ENCODE measurements at places on chromosomes 5 and 9.

DNA sequence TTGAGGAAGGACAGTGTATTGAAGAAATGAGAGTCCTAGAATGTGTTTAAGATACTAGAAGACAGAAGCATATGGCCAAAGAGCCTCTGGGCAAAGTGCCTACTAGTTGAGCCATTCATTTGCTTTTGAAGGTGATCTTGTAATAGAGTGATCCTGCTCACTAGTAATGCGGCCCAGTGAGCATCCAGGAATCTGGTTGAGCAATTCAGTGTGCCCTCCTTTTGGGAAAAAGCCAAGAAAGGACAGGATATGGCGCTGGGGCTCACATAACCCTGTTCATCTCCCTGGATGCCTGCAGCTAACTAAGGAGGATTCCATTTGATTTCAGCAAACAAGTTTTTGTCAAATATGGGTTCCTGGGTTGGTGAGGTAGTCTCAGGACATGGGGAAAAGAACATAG is 16.3 kb downstream of the ADAM19 start:
- H3K27me3 ChIP-seq = no peaks in the 10 kb centered on the region
- no peak overlapping the region for H3K4me3 ChIP-seq
- DNase-seq = no peak
- H3K4me1 ChIP-seq = no peaks in the 10 kb centered on the region
- no peak overlapping the region for H3K27ac ChIP-seq
- H3K36me3 ChIP-seq = no peaks in the 10 kb centered on the region

GRCh38 chr9:108142504-108143201 is 653.1 kb upstream of the KLF4 start:
- H3K4me3 ChIP-seq = no peak overlapping the region
- DNase-seq = peak; percentile 67
- peak overlapping the region; percentile 77 for H3K27ac ChIP-seq
- peaks cover 9% of the 10 kb centered on the region for H3K4me1 ChIP-seq

- no peaks in the 10 kb centered on the region for H3K4me1 ChIP-seq
- H3K27ac ChIP-seq = no peak overlapping the region
- H3K4me3 ChIP-seq = no peak overlapping the region
- no peaks in the 10 kb centered on the region for H3K27me3 ChIP-seq
- no peaks in the 10 kb centered on the region for H3K36me3 ChIP-seq
Measured at GRCh38 chr9:7237473-7238246, 479.9 kb downstream of the KDM4C start.

DNA sequence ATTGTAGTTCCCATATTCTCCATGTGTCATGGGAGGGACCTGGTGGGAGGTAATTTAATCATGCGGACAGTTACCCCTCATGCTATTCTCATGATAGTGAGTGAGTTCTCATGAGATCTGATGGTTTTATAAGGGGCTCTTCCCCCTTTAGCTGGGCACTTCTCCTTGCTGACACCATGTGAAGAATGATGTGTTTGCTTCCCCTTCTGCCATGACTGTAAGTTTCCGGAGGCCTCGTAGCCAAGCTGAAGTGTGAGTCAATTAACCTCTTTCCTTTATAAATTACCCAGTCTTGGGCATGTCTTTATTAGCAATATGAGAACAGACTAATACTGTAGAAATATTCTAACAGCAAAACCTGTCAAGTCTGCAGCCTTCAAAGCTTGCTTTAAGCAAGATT is 293.2 kb downstream of the CTNND2 start:
- H3K27me3 ChIP-seq = no peaks in the 10 kb centered on the region
- no peaks in the 10 kb centered on the region for H3K36me3 ChIP-seq
- H3K27ac ChIP-seq = no peak overlapping the region
- H3K4me1 ChIP-seq = no peaks in the 10 kb centered on the region
- H3K4me3 ChIP-seq = no peak overlapping the region

DNA sequence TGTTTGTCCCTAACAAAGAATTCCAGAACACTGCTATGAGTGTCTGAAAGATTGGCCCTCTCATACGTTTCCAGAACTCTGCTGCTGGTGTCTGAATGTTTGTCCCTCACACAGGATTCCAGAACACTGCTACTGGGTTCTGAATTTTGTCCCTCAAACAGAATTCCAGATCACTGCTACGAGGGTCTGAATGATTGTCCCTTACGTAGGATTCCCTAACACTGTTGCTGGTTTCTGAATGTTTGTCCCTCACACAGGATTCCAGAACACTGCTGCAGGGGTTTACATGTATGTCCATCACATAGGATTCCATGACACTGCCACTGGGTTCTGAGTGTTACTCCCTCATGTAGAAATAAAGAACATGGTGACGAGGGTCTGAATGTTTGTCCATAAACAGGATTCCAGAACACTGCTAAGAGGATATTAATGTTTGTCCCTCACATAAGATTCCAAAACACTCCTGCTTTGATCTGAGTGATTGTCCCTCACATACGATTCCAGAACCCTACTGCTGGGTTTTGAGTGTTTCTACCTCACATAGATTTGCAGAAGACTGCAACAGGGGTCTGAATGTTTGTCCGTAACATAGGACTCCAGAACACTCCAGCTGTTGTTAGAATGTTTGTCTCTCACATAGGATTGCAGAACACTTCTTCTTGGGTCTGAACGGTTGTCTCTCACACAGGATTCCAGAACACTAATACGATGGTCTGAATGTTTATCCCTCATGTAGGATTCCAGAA is 214.4 kb downstream of the FOXD4L6 start:
- no peak for DNase-seq
- H3K4me1 ChIP-seq = no peaks in the 10 kb centered on the region
- no peaks in the 10 kb centered on the region for H3K36me3 ChIP-seq
- H3K27ac ChIP-seq = no peak overlapping the region

DNA sequence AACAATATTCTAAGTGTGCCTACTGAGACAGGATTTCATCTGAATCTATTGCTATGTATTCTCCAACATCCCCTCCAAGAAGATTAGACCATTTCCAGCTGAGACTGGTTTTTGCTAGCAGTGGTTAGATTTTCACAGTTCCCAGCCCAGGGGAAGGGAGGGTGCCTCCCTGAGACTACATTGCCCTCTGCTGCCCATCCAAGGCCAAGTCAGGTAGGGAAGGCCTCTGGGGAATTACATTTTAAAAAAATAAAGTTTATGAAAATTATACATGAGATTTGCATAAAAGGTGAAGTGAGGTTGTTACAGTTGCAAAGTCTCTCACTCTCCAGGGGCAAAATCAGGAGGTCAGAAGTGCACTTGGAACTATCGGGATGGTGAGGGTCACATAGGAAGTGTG is 28.0 kb upstream of the SYK start:
- no peak overlapping the region for H3K4me3 ChIP-seq
- no peak for DNase-seq
- no peaks in the 10 kb centered on the region for H3K4me1 ChIP-seq
- no peak overlapping the region for H3K27ac ChIP-seq
- H3K36me3 ChIP-seq = no peaks in the 10 kb centered on the region

DNA sequence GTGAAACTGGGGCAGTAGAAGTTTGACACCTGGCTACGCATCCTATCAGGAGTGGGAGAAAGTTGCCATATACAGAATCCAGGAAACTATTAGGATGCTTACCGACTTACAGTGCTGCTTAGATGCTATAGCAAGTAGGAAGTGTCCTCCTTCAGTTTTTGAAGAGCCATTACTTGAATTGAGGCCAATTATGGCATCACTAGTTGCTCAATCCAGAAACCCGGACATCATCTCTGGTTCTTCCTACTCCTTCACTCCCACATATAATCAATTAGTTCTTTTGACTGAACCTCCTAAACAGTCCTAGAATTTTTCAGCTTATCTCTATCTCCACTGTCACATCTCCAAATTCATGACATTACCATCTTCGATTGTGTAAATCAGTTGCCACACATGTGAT is 41.8 kb upstream of the UGCG start:
- H3K27ac ChIP-seq = no peak overlapping the region
- H3K4me3 ChIP-seq = no peak overlapping the region

GRCh38 chr9:4423207-4423610 is 67.1 kb upstream of the SLC1A1 start:
- H3K4me3 ChIP-seq = no peak overlapping the region
- H3K4me1 ChIP-seq = no peaks in the 10 kb centered on the region
- no peak for DNase-seq
- no peaks in the 10 kb centered on the region for H3K27me3 ChIP-seq

- H3K4me3 ChIP-seq = no peak overlapping the region
- peak overlapping the region; percentile 71 for H3K27ac ChIP-seq
- H3K27me3 ChIP-seq = no peaks in the 10 kb centered on the region
- DNase-seq = no peak
- no peaks in the 10 kb centered on the region for H3K4me1 ChIP-seq
- H3K36me3 ChIP-seq = no peaks in the 10 kb centered on the region
Measured at GRCh38 chr5:159073026-159073425, 26.7 kb downstream of the EBF1 start.

DNA sequence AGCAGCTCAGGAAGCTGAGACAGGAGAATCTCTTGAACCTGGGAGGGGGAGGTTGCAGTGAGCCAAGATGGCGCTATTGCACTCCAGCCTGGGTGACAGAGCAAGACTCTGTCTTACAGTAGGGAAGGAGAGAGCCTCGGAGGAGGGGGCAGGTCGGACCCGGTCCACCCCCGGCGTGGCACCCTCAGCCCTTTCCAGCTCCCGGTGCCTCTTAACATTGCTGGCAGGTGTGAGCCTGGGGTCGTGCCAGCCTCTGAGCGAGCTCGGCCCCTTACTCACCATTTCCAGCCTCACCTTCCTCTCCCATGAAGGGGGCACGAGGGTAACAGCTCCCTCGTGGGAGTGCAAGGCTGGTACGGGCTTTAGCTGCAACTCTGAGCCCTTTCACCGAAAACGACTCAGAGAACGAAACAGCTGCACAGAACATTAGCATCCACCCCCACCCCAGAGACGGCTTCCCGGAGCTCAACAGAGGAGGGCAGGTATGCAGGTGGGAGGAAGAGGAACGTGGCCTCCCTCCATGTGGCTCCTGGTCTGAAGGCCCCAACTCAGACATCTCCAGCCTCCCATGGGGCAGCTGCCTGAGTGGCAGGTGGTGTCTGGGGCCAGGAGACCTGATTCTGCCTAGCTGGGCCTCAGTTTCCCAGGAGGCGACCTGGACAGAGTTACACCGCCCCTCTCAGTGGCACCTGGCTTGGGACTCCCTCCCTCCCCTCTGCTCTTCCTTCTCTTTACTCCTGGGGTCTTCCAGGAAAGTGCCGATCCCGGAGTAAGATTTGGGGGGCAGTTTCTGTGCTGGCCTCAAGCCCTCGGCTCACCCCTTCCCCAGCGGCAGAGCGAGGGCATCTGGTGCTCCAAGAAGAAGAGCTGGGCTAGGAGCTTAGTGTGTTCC is 28.5 kb upstream of the ABO start:
- DNase-seq = no peak
- H3K27me3 ChIP-seq = peaks cover 21% of the 10 kb centered on the region
- no peak overlapping the region for H3K4me3 ChIP-seq
- no peaks in the 10 kb centered on the region for H3K36me3 ChIP-seq
- no peaks in the 10 kb centered on the region for H3K4me1 ChIP-seq
- no peak overlapping the region for H3K27ac ChIP-seq

DNA sequence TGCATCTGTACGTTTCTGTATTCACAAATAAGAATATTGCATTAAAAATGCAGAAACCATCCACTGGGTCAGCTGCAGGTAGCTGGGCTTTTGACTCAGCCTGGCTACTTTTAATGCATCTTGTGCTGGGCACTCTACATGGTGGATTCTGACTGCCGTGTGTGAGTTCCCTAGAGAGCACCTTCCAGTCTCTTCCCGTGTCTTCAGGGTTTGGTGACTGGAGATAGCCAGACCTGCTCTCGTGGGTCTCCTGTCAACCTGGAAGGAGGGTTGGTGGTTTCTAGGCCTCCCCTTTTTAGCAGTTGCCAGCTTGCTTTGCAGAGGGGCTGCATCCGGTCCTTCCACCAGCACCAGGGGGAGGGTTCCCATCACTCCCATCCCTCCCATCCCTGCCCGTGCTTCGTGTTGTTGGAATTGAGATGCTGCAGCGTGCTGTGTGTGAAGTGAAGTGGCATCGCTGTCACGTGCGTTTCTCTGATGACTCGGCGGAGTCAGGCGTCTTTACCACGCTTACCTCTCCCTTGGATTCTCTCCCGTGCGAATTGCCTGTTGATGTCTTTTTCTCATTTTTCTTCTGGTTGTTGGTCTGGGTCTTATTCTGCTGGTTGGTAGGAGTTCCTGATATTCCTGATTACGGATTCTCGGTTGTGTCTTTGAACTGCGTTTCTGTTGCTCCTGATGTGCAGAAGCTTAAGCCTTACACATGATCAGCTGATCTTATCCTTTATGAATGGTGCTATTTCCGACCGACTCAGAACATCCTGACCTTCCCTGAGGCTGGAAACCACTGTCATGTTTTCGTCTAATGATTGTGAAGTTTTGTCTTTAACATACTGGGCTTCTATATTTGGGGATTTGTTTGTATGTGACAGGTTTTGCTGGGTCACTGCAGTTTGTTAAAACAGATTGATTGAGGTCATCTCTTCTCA is 16.9 kb downstream of the FBXW5 start:
- no peaks in the 10 kb centered on the region for H3K36me3 ChIP-seq
- no peak for DNase-seq
- H3K27ac ChIP-seq = peak overlapping the region; percentile 25

GRCh38 chr9:7304627-7304995 is 495.0 kb downstream of the DMAC1 start:
- H3K36me3 ChIP-seq = no peaks in the 10 kb centered on the region
- H3K27me3 ChIP-seq = peaks cover 29% of the 10 kb centered on the region
- H3K4me3 ChIP-seq = no peak overlapping the region
- H3K4me1 ChIP-seq = no peaks in the 10 kb centered on the region

DNA sequence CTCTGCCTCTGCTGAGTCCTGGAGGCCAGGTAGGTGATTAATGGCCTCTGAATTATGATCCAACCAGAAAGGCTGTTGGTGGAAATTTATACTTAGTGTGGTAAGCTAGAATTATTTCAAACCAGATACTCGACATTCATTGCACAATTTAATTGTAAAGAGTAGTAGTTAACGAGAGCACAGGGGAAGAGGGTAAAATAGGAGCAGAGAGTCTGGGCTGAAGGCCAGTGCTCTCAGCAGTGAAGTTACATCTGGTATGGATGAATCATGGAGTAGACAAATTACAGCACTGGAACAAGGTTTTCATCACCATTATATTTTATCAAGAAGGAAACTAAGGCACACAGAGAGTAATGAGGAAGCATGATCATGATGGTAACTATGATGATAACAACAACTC is 92.5 kb downstream of the TLR4 start:
- no peaks in the 10 kb centered on the region for H3K4me1 ChIP-seq
- H3K27me3 ChIP-seq = no peaks in the 10 kb centered on the region

DNA sequence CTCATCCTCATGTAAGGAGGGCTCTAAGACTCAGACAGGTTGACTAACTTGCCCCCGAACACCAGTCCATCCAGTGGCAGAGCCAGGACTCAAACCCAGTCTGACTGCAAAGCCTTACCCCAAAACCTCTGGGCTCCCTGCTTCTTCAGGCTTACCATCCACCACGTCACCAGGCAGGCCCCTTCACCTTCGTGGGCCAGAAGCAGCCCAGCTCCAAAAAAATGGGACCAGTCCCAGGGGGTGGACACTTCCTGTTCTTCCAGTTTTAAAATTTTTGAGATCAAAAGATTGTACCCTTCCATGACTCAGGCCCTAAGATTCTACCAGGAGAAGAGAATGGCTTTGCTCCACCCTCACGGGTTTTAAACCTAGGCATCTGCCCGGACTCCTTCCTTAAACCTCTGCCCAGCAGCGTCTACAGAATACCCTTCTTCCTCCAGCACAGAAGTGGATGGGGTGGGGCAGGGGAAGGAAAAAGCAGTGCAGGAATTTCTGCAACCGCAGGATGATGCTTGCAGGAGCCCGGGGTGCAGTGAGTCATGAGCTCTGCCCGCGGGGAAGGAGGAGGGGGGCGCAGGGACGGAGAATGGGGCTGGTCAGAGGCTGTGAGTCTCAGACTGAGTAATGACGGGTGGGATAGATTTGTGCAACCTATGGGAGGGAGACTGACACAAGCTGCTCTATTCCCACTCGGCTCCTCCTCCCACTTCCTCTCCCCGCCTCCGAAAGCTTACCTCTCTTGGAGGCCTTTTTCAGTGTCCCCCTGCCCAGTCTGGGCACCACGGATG is 50.4 kb upstream of the STXBP1 start:
- peak overlapping the region; percentile 95 for H3K27ac ChIP-seq
- peaks cover 40% of the 10 kb centered on the region for H3K4me1 ChIP-seq
- no peaks in the 10 kb centered on the region for H3K27me3 ChIP-seq
- DNase-seq = peak; percentile 90
- peak overlapping the region; percentile 52 for H3K4me3 ChIP-seq
